Choroid plexus epithelial cell (primary cell): ENCODE measurements at places on chromosomes 3 and 15.

GRCh38 chr15:69555080-69555479 is 102.5 kb downstream of the RPLP1 start:
- DNase-seq, result no peak

DNA sequence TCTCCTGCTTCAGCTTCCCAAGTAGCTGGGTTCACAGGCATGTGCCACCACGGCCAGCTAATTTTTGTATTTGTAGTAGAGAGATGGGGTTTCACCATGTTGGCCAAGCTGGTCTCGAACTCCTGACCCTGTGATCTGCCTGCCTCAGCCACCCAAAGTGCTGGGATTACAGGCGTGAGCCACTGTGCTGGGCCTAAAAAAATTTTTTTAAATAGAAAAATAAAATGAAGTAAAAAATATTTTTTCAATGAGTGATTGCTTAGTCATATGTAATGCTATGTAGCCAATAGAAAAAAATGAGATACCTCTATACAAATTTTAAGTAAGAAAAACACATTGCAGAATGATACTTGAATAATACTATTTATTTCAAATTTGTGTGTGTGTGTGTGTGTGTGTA is 27.9 kb upstream of the SLC30A4 start:
- DNase-seq, result peak; percentile 21

- DNase-seq, result peak; percentile 71
Observed at GRCh38 chr3:99544786-99545281, 93.6 kb upstream of the COL8A1 start.

- DNase-seq, result no peak
Observed at GRCh38 chr15:38030609-38031008, 96.2 kb downstream of the TMCO5A start.

- no peak for DNase-seq
Observed at GRCh38 chr15:47332481-47332880, 384.8 kb upstream of the SEMA6D start.

DNA sequence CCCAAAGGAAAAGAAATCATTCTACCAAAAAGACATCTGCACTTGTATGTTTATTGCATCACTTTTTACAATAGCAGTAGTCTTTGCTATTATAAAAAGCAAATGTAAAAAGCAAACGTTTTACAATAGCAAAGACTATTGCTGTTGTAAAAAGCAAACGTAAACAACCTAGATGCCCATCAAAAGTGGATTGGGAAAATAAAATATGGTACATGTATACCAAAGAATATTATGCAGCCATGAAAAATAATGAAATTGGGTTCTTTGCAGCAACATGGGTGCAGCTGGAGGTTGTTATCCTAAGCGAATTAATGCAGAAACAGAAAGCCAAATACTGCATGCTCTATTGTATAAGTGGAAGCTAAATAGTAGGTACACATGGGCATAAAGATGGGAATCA is 97.3 kb upstream of the ZBTB20 start:
- no peak for DNase-seq

DNA sequence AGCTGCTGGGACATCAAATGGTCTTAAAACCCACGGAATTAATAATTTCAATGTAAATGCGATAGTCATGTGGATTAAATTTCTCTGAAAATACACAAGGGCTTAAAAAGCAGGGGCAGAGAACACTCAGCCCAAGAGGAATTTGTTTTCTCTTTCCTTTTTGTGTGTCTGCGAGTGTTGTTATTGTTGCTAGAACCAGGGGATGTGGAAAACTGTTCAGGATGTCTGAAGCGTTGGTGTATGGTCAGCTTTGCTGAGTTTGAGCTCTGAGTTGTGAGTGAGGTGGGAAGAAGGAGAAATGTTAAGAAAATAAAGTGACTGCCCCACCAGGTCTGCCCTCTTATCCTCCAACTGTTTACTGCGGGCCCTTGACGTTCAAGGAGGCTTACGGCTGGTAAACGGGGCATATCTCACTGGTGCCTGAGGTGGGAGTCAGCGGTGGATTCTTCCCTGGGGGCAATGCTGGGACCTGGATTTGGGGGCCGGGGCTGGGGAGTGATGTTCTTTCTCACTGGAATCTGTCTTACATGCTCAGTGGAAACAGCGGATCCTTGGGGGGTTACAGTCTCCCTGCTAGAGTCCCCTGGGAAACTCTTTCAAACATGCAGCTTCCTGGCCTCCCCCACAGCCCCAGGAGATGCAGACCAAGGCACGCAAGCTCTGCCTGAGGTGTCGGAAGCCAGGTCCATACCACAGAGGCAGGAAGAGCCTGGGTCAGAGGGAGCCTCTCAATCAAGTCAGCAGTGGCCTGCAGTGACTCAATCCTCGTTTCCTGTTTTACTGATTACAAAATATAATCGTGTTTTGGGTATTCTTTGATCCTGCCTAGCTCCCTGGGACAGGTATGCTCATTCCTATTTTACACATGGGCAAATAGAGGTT is 41.8 kb downstream of the ITGA11 start:
- peak; percentile 77 for DNase-seq

- peak; percentile 24 for DNase-seq
Observed at GRCh38 chr3:61768284-61769037, 207.1 kb downstream of the PTPRG start.

DNA sequence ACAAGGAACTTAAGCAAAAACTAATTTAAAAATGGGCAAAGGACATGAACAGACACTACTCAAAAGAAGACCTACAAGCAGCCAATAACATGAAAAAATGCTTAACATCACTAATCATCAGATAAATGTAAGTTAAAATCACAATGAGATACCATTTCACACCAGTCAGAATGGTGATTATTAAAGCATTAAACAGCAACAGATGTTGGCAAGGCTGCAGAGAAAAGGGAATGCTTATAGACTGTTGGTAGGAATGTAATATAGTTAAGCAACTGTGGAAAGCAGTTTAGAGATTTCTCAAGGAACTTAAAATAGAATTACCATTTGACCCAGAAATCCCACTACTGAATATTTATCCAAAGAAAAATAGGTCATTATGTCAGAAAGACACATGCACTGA is 482.2 kb downstream of the SQOR start:
- DNase-seq, result no peak
